ENCODE measurements at places on chromosomes 1 and 21.

GRCh38 chr1:6854166-6854565, 68.9 kb downstream of the CAMTA1 start:
- no peak for DNase-seq

DNA sequence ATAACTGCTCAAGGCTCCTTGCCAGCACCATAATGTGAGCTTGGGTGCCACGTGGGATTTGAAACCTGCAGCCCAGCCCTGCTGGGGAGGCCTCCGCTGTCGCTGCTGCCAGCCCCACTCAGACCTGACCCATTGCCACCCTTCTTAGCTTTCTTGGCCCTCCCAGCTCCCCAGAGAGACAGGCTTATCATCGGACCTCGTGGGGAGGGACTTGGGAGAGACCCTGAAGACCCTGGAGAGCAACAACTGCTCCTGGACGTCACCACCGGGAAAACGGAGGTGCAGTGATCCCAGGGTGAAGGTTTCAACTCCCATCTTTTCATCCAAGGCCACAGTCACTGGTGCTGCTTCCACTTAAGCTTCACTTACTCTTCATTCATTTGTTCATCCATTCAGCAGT, 596.1 kb downstream of the PTPRU start:
- no peak for DNase-seq

DNA sequence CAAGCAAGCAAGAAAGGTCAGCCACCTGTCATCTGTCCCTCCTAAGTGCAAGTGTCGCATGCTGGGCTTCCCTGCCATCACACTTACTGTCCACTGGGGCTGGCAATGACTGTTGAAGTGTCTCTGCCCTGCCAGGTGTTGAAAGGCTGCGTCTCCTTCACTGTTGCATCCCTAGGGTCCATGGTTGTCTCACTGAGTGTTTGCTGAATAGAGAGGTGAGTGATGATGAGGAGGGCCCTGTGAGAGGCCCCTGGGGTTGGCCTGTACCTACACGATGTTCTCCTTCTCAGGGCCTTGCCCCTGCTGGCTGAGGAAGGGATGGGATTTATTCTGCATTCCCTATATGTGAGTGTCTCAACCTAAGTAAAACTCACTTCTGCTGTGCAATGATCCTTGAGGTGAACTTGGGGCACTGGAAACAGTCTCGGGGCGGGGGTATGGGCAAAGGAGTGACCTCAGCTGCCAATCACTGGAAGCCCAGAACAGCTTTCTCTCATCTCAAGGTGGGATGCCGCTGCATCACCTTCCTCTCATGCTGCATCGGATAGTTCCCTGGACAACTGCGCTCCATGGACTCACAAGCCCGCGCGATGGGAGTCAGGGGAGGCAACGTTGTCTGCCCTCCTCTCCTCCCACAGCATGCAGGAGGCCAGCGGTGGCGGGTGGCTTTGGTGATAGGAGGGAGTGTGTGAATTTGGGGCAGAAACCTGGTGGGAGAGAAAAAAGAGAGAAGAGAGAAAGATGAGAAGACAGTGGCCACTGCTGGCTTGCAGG, 35.8 kb upstream of the SOX13 start:
- DNase-seq, result no peak

- DNase-seq, result no peak
These were observed 120.8 kb upstream of the RRP15 start for GRCh38 chr1:218164111-218164929.

DNA sequence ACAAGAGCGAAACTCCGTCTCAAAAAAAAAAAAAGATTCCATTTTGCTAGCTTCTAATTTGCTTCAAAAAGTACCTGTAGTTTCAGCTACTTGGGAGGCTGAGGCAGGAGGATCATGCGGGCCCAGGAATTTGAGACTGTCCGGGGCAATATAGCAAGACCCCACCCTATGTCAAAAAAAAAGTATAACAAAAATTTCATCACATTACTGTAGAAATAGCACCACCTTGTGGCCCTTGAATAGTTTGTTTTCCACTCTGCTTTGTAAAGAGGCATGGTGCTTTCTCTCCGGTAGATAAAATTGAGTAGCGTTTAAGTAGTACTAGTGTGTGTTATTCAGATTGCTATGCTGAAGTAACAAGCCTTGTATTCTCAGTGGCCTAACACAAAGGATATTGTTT, 18.2 kb upstream of the MSTO1 start:
- DNase-seq, result no peak

- DNase-seq, result no peak
These were observed 109.0 kb downstream of the SGIP1 start for GRCh38 chr1:66642992-66643391.

DNA sequence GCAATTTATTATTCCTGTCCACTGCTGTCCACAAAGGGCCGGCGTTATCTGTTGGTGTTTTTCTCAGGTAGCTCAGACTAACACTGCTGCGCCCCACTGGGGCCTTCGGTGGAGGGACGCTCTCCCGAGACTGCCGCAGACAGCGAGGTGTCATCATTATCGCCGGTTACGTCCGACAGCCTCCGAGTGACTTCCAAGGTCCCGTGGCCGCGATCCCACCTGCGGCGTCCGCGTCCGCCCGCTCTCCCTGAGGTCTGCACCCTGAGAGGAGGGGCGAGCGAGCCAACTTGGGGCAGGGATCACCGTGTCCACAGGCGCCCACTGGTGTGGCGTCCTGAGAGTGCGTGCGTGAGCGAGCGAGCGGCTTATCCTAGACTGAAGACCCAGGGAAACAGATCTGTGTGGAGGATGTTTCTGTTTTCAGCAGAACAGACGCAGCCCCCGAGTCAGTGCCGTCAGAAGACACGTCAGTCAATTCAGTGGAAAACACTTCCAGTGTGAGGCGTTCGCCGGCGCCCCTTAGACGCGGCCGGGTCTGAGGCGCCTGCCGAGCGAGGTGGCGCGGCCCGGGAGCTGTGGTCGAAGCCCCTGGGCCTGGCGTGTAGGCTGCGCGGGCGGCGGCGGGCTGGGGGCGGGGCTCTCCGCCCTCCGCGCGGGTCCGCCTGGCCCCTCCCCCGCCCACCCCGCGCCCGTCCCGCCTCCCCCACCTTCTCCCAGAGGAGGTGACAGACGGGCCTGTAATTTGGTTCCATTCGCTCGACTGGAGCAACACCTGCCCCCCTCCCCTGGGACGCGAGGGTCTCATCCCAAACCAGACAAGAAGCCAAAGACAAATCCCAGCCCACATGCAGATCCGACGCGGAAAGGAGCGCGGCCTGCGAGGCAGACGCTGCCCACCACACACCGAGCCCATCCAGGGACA, 12.6 kb downstream of the NHLH2 start:
- DNase-seq, result no peak

GRCh38 chr1:100382657-100383056, 30.4 kb downstream of the CDC14A start:
- DNase-seq, result no peak

GRCh38 chr1:222124602-222125001, 382.7 kb upstream of the DUSP10 start:
- no peak for DNase-seq

- DNase-seq, result no peak
These were observed 38.9 kb downstream of the ALG14 start for GRCh38 chr1:95033843-95034242.

GRCh38 chr21:38258521-38259485, 2.0 kb downstream of the KCNJ15 start:
- DNase-seq, result no peak

DNA sequence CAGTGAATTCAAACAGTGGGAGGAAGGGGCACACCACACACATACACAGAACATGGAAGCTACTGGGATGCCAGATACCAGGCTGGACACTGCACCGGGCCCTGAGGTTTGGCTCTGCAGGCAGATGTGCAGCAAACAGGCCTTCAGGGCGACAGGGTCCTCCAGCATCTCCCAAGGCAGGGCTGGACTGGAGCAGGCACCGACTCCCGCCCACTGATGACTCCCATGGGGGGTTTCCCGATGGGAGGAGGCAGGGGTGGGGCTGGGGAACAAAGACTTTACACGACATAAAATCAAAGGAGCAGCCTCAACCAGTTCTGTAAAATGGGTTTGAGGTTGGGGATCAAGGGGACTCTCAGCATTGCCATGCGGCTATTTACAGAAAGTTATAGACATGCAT, 118.1 kb downstream of the SYT2 start:
- no peak for DNase-seq

DNA sequence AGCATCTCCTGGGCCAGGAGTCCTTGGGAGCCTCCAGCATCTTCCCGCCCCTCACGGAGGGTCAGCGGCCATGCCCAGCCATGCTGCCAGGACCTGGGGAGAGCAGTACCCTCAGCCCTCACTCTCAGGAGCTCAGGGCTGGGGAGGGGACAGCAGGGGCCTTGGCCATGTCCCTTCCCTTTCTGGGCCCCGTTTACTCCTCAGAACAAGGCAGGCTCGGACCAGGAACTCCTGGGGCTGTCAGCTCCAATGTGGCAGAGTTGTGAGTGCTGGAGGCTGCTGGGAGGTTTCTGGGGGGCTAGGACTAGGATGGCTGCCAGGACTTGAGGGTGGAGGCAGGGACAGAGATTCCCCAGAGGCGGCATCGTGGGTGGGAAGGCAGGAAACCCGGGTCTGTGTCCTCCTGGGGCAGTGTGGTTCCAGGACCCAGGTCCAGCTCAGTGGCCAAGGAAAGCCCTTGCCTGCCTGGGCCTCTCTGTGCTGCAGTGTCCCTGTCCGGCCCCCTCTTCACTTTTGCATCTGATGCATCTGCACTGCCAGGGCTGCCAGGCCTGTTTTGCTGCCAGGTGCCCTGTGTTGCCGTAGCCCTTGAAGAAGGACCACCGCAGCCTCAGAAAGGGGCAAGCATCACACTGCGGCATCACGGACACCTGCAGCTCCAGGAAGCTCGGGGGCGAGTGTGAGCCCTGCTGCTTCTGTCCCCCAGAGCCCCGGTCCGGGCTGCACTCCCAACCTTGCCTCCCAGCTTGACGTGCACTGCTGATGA, 223.9 kb downstream of the CAMTA1 start:
- no peak for DNase-seq

DNA sequence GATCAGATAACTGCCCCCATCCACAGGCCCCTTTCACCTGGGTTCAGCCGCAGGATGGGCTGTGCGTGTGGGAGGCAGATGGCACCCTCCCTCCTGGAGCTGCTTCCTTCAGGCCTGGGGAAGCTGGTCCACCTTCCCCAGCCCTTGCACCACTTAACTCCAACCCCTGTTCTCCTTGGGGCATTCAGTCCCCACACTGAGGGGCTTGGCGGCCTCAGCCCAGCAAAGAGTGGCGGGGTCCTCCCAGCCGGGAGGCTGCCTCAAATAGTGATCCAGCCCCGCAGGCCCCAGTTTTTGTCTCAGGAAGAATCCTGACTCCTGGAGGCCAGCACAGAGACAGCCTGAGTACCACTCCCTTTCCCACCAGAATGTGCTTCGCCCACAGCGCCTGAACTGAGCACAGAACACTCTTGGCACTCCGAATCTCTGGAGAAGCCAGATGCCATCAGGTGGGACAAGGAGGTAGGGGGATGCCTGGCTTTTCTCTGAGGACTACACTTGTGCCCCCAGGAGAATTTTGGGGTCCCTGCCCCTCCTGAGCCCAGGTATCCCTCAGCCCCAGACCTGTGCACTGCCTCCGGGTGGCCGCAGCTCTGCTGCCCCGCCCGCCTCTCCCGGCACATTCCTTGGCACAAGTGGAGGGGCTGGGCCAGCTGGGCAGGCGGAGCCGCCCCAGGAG, 936 bp downstream of the PAQR6 start:
- no peak for DNase-seq

DNA sequence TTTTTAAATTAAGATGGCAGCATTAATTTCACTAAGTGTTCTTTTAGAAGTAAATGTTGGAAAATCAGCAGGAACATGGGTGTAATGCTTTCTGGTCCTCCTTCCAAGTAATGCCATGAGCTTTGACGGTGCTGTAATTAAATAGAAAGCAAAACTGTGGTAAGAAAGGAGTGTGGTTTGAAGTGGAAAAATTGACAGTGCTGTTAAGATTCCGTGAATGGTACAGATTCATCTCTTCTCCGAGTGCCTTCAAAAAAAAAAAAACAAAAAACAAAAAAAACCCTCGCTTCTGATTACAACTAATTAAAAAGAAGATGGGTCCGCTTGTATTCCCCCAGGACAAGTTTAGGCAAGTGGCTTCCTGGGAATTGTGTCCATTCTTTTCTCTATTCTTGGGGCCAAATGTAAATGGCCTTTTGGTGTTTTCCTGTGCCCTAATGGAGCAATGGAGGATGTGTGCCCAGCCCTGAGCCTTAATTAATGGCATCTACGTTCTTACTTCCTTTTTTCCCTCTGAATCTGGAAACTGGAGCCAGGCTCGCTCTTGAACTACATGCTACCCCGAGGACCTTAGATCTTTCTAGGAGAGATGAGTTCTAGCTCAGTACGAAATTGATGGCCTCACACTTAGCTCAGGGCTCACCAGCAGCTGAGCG, 5.1 kb downstream of the LMO4 start:
- no peak for DNase-seq

DNA sequence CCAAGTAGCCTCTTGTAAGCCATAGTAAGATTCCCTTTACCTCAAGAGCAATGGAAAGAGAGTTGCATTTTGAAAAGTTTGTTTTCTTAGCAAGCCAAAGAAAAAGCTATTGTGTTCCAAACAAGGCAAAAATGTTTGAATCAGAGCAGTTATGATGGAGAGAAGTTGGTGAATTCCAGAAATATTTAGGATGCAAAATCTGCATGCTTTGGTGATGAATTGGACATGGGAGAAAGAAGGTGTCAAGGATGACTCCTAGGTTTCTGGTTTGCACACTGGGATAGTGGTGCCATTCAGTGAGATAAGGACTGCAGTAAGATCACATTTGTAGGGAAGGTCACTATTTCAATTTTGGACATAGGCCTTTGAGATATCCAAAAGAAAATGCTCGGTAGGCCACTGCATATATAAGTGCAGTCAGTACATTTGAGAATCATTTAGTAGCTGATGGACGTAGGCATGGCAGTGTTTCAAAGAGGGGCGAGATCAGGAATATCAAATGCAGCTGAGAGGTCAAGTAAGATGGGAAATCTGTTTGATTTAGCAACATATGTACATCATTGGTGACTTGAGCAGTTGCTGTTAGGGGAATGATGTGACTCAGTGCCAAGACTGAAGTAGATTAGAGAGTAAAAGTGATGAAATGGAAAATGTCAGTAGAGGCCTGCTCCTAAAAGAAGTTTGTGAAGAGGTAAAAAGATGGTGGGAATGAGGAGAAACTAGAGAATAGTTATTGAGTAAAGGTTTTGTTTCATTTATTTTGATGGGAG, 33.9 kb upstream of the GPR25 start:
- DNase-seq, result no peak

DNA sequence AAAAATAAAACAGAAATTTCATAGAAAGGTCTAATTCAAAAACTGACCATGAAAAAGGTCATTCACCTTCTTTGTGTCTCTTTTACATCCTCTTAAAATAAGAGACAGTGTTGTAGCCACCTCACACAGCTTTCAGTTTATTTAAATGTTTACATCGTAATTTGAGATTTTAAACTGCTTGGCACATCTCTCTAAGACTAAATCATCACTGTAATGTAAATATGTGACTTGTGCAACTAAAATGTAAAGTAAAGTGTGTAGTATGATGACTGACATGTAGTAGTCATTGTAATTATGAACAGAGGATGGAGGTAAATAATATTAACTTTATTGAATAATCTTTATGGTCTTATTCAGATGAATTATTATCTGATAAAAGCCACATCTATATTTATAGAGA, 283.9 kb downstream of the KCNT2 start:
- DNase-seq, result no peak

All from breast epithelium (tissue), 4 donors.